ENCODE measurements at places on chromosomes 5 and 9.

DNA sequence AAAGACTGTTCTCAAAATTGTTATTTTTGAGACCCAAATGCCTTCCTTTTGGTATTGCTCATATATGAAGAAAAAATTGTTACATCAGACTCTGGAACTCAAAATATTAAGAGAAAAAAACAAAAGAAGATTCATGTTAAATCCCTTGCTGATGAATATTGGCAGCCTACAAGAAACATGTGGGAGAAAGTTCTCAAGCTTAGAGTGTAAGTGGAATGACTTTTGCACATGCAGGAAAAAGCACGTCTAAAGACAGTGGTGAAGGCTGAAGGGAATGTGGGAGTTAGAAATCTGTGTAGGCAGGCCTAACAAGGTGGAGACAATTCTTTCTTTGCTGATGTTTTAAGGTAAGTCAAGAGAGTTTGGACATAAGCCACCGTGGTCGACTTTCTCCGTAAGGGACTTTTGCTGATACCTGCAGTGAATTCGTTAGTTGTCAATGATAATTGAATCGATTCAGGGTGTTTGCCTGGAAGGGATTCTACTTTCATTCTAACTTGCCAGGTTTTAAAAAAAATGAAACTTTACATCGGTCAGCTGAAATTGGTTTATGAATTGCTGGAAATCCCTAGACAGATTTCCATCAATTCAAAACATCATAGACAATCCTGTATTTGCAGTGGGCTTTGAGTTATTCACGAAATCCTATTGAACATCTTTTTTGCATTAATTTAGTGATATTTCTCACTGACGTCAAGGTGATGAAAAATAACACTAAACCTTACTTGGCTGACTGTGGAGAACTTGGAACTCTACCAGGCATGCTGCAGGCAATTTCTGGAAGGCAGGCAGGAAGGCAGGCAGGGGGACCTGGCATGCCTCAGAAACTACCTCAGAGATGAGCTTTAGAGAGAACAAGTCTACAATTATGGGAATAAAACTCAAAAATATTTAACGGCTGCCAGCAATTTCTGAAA is 359.1 kb upstream of the ADAMTSL1 start:
- no peaks in the 10 kb centered on the region for H3K36me3 ChIP-seq
- no peak overlapping the region for H3K4me3 ChIP-seq
- H3K27ac ChIP-seq: no peak overlapping the region

- H3K27me3 ChIP-seq: no peaks in the 10 kb centered on the region
- DNase-seq: no peak
- no peaks in the 10 kb centered on the region for H3K36me3 ChIP-seq
- no peak overlapping the region for H3K27ac ChIP-seq
- no peaks in the 10 kb centered on the region for H3K4me1 ChIP-seq
- H3K4me3 ChIP-seq: no peak overlapping the region
Measured at GRCh38 chr9:76138360-76138759, 247.9 kb downstream of the PCSK5 start.

DNA sequence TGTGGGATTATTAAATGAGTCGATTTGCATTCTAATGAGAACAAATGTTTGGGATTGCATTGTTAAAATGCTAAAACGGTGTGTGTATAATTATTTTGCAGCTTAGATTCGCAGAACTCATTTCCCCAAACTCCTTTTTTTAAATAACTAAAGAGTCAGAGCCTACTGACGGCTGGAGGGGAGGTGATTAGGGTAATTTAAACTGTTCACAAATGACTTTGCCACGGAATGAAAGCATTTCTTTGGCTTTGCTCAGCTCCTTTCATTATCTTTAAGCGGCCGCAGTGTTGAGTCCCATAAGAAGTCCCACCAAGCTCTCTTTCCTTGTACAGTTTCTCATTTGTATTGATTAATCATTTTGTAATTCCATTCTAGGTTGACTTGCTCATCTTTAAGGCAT is 1632.8 kb downstream of the MAT2B start:
- H3K4me3 ChIP-seq: no peak overlapping the region
- no peak for DNase-seq
- H3K36me3 ChIP-seq: no peaks in the 10 kb centered on the region
- no peaks in the 10 kb centered on the region for H3K4me1 ChIP-seq

DNA sequence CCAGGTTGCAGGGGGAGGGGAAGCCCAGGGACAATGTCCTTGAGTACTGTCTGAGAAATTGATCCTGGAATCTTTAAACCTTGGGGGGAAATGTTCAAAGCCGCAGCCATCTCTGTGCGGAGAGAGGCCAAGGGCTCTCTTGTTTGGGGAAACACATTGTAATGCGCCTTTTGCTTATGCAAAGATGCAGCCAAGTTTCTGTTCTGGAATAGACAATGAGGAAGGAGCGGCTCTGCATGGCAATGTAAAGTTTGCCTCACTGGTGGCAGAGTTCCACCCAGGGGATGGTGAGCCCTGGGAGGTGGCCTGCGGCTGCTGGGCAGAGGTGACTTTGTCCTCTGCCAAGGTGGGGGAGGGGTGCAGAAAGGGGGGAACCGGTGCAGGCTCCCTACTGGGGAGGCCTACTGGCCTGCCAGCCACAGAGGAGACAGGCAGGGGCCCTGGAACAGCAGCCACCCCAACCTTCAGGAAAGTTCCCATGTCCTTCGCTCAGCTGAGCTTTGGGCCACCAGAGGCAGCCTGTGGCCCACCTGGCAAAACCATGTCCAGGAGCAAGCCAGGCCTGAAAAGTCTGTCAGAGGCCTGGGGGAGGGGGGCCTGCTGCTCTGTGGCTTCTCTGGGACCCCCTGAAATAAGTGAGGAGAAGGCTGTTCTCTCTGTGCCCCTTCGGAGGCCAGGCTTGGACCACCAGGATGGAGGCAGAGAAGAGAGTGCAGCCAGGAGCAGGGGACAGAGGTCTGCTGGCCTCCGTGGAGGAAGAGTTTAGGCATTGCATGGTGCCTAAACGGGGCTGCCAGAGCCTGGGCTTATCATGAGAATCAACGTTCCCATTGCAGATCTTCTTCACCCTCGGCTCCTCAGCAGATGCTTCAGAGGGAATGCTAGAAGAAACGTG is 127.8 kb downstream of the ZNF354C start:
- H3K27me3 ChIP-seq: no peaks in the 10 kb centered on the region
- peaks cover 40% of the 10 kb centered on the region for H3K4me1 ChIP-seq
- no peaks in the 10 kb centered on the region for H3K36me3 ChIP-seq
- DNase-seq: no peak
- no peak overlapping the region for H3K4me3 ChIP-seq

DNA sequence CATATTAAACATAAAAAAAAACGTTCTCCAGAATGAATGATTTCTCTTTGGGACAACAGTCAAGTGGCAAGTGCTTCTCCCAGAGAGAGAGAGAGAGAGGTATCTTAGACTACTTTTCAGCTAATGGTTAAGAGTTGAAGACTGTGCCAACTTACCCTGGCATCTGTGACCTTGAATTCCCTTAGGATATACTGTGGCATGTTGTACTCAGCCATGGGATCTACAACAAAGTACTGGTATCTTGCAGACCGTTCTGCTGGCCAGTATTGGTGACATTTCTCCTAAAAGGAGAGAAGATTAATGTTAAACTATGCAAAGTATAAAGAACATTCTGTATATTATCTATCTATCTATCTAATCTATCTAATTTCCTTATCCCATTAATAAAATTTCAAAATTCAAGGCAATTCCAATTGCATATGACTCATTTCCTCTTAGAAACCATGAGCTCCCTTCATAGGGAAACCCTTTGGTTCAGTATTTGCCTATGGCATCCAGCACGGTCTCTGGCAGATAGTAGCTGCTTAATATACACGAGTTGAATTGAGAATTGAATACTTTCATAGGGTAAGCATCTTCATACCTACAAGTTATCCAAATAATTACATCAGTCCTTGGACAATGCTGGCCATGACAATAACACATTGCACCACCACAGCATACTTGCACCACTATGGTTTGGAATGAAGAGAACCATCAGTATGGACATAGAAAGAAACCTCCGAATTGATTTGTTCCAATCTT is 539.4 kb upstream of the DMAC1 start:
- no peak for DNase-seq
- H3K36me3 ChIP-seq: no peaks in the 10 kb centered on the region
- no peak overlapping the region for H3K4me3 ChIP-seq
- H3K27me3 ChIP-seq: no peaks in the 10 kb centered on the region
- H3K4me1 ChIP-seq: no peaks in the 10 kb centered on the region

GRCh38 chr5:126395198-126395597 is 28.0 kb upstream of the GRAMD2B start:
- no peaks in the 10 kb centered on the region for H3K36me3 ChIP-seq
- H3K27me3 ChIP-seq: no peaks in the 10 kb centered on the region
- DNase-seq: no peak
- no peaks in the 10 kb centered on the region for H3K4me1 ChIP-seq

GRCh38 chr5:111070272-111071134 is 1.0 kb upstream of the TSLP start:
- H3K4me1 ChIP-seq: no peaks in the 10 kb centered on the region
- peaks cover 31% of the 10 kb centered on the region for H3K27me3 ChIP-seq

- no peaks in the 10 kb centered on the region for H3K36me3 ChIP-seq
- H3K27me3 ChIP-seq: 0 out of 2 replicates have a peak, but pooled peaks cover 3% of the 10 kb centered on the region
- H3K4me3 ChIP-seq: peak overlapping the region; percentile 58
- H3K27ac ChIP-seq: peak overlapping the region; percentile 40
- peaks cover 4% of the 10 kb centered on the region for H3K4me1 ChIP-seq
- DNase-seq: peak; percentile 91
Measured at GRCh38 chr5:132410451-132411303, 41.2 kb downstream of the SLC22A5 start.

DNA sequence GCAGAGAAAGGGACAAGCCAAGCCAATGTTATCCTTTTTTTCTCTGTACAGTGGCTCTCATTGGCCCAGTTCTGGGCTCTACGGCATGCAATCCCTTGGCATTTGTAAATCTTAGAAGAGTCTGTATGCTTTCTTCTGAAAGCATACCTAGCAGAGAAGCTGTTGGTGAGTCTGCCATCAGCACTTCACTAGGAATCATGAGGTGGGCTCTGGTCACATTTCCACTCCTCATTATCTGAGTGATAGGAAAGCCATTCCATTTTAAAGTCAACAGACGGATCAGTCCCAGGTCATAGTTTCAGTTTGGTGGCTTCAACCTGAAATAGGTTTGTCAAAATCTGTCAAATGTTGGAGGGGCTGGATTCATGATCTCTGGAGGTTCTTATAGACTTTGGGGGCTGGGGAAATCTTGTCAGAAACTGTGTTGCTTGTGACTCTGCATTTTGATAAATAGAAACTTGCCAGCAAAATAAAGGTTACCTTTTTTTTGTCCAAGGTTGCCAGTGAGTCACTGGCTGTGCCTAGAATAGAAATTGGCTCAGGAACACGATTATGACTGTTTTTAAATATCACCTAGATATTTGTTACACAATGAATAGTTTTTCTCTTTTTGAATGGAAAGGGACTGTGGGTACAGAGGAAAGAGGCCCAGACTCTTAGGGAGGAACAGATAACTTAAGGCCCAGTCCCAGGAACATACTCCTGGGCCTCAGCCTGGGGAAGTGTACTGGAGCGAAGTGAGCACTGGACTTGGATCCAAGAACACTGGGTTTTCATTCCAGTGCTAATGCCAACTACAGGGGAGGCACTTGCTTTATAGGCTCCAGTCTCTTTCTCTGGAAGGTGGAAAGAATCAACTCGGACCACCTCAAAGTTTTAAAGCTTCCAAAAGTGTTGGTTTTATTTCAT is 183.1 kb downstream of the NMUR2 start:
- DNase-seq: no peak
- H3K4me1 ChIP-seq: no peaks in the 10 kb centered on the region
- no peaks in the 10 kb centered on the region for H3K36me3 ChIP-seq
- H3K27me3 ChIP-seq: no peaks in the 10 kb centered on the region

- H3K4me3 ChIP-seq: no peak overlapping the region
- no peaks in the 10 kb centered on the region for H3K4me1 ChIP-seq
- H3K27ac ChIP-seq: no peak overlapping the region
- H3K36me3 ChIP-seq: peaks cover 5% of the 10 kb centered on the region
Measured at GRCh38 chr5:78113689-78114264, 180.7 kb downstream of the AP3B1 start.

DNA sequence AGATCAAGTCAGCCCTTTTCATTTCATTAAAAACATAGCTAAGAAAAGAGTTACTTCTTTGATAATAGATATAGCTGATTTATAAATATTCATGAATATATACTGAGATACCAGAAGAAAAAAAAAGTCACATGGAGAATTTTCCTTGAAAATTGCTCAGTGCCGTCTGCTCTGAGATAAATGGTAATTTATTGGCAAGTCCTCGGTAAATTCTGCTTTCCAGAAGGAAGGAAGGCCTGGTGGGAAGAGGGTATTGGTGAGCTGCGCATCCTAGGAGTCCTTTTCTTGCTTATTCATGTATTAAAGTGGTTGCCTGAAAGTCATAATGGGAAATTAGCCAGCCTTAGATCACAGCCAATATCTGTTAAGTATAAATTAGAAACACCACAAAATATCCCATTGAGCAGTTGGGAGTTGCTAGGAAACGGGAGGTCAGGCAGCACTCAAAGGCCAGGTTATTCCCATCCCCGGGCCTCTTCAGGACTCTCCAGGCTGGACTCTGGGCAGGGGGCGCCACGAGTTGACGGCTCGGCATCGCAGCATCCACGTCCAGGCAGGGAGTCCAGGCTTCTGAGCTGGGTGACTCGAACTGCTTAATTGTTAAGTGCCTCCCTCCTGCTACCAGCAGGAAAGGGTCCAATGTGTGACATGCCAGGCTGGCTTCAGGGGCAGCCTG is 116.7 kb upstream of the RETREG1 start:
- peaks cover 25% of the 10 kb centered on the region for H3K4me1 ChIP-seq
- H3K27me3 ChIP-seq: no peaks in the 10 kb centered on the region
- no peak overlapping the region for H3K4me3 ChIP-seq
- peaks cover 5% of the 10 kb centered on the region for H3K36me3 ChIP-seq
- H3K27ac ChIP-seq: no peak overlapping the region

DNA sequence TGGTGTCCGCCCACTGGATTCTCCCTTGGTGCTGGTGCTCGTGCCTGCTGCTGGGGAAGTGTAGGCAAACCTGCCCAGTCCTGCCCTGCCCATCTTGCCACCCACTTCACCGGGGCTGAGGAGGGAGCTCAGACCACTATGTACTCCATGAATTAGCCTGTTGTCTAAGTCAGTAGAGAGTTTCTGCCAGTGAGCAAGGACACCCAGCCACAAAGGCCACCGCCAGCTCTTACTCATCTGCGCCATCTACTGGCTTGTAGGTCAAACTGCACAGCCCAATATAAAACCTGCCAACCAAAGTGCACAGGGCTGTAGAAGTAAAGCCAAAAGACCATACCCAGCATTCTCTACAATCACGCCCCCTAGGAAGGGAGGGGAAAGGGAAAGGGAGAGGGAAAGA is 102.3 kb downstream of the GLIS3 start:
- no peak overlapping the region for H3K4me3 ChIP-seq
- DNase-seq: no peak
- H3K36me3 ChIP-seq: no peaks in the 10 kb centered on the region
- H3K27ac ChIP-seq: no peak overlapping the region
- no peaks in the 10 kb centered on the region for H3K27me3 ChIP-seq
- no peaks in the 10 kb centered on the region for H3K4me1 ChIP-seq

GRCh38 chr5:33539212-33539611 is 98.4 kb downstream of the TARS1 start:
- H3K4me3 ChIP-seq: no peak overlapping the region
- no peaks in the 10 kb centered on the region for H3K4me1 ChIP-seq
- no peaks in the 10 kb centered on the region for H3K27me3 ChIP-seq
- DNase-seq: no peak
- H3K27ac ChIP-seq: no peak overlapping the region

- no peaks in the 10 kb centered on the region for H3K27me3 ChIP-seq
- no peak overlapping the region for H3K4me3 ChIP-seq
- H3K4me1 ChIP-seq: peaks cover 24% of the 10 kb centered on the region
- DNase-seq: no peak
- peaks cover 6% of the 10 kb centered on the region for H3K36me3 ChIP-seq
Measured at GRCh38 chr5:80146046-80146445, 109.8 kb downstream of the SERINC5 start.

Measured in H1 (cell line).